Activated naive CD4-positive, alpha-beta T cell treated with anti-CD3 and anti-CD28 coated beads for 36 hours (primary cell): ENCODE measurements at places on chromosomes 13 and 19.

- H3K36me3 ChIP-seq, result no peaks in the 10 kb centered on the region
- no peak overlapping the region for H3K4me3 ChIP-seq
- H3K27me3 ChIP-seq, result no peaks in the 10 kb centered on the region
- peaks cover 2% of the 10 kb centered on the region for H3K4me1 ChIP-seq
- H3K27ac ChIP-seq, result no peak overlapping the region
These were observed 79.2 kb downstream of the UBL3 start for GRCh38 chr13:29771247-29771646.

- H3K4me3 ChIP-seq, result no peak overlapping the region
- DNase-seq, result no peak
- no peaks in the 10 kb centered on the region for H3K4me1 ChIP-seq
- H3K27me3 ChIP-seq, result no peaks in the 10 kb centered on the region
These were observed 506.7 kb upstream of the PCDH9 start for GRCh38 chr13:67736646-67737420.

DNA sequence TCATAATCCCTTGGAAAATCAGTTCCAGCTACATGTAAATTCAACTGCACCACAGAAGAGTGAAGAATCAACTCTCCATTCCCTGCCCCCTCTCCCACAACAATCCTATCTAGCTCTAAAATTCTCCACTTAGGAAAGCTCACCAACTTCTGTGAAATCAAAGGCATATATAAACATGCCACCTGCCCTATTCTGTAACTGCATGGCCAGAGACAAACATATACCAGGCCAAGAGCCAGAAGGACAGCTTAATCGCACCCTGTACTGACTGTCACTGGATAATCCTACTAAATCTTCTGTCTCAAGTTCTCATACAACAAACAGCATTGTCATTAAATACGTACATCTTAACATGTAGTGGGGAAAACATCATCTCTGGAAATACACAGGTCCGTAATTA is 58.2 kb upstream of the EEF1AKMT1 start:
- DNase-seq, result no peak
- peaks cover 16% of the 10 kb centered on the region for H3K36me3 ChIP-seq
- H3K4me1 ChIP-seq, result peaks cover 6% of the 10 kb centered on the region
- no peaks in the 10 kb centered on the region for H3K27me3 ChIP-seq
- H3K27ac ChIP-seq, result no peak overlapping the region

- H3K4me3 ChIP-seq, result no peak overlapping the region
- no peak overlapping the region for H3K27ac ChIP-seq
- peaks cover 12% of the 10 kb centered on the region for H3K36me3 ChIP-seq
- DNase-seq, result peak; percentile 91
These were observed 10.5 kb downstream of the PVR start for GRCh38 chr19:44653977-44654774.

- H3K27me3 ChIP-seq, result no peaks in the 10 kb centered on the region
- peaks cover 76% of the 10 kb centered on the region for H3K4me1 ChIP-seq
- peak overlapping the region; percentile 7 for H3K27ac ChIP-seq
- no peak overlapping the region for H3K4me3 ChIP-seq
- peaks cover 65% of the 10 kb centered on the region for H3K36me3 ChIP-seq
- no peak for DNase-seq
These were observed 5.8 kb downstream of the CHAMP1 start for GRCh38 chr13:114320065-114320464.

- H3K4me3 ChIP-seq, result no peak overlapping the region
- peaks cover 13% of the 10 kb centered on the region for H3K27me3 ChIP-seq
- peaks cover 1% of the 10 kb centered on the region for H3K4me1 ChIP-seq
- H3K36me3 ChIP-seq, result no peaks in the 10 kb centered on the region
- no peak overlapping the region for H3K27ac ChIP-seq
These were observed 9.2 kb upstream of the FBN3 start for GRCh38 chr19:8158411-8159074.

DNA sequence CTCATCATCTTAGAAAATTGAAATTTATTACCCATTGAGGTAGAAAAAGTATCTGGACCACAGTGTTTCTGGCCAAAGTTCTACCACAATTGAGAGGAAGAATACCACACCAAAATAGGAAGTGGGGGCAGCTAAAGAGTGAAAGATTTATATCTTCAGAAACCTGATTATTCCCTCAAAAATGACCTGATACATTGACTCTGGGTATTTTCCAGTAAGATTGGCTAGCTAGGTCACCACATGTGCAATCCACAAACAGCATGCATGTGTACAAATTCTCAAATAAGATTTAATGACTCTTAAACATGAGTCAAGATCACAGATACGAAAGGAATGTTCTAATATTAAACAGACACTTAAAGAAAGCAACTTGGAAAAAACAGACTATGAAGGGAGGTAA is 1516.2 kb upstream of the PCDH20 start:
- no peak overlapping the region for H3K27ac ChIP-seq
- H3K4me3 ChIP-seq, result no peak overlapping the region
- H3K4me1 ChIP-seq, result no peaks in the 10 kb centered on the region
- no peaks in the 10 kb centered on the region for H3K27me3 ChIP-seq
- DNase-seq, result no peak

DNA sequence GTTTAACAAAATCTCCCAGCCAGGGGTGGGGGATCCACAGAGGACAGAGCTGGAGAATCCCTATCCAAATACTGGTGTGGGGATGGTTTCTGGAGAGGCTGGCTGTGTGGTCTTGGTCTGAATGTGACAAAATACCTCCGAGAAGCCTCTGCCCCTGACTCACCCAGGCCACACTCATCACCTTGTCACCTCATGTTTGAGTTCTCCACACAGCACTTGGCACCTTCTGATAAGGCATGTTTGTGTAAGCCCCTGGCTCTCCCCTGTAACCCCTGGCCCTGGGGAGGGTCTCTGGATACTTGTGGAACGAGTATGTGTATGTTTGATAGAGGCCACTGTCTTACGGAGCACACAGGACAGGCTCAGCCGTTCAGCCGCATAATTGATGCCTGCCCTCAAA is 14.7 kb downstream of the TECR start:
- peaks cover 12% of the 10 kb centered on the region for H3K36me3 ChIP-seq
- DNase-seq, result no peak
- H3K4me1 ChIP-seq, result peaks cover 35% of the 10 kb centered on the region
- no peak overlapping the region for H3K4me3 ChIP-seq
- no peaks in the 10 kb centered on the region for H3K27me3 ChIP-seq
